Stimulated activated naive CD8-positive, alpha-beta T cell treated with anti-CD3 and anti-CD28 coated beads, Interleukin-15, Interleukin-2, amounts not matched to agents 100 U/mL and 50 U/mL, for 24 hours (primary cell): ENCODE measurements at places on chromosomes 2 and 18.

DNA sequence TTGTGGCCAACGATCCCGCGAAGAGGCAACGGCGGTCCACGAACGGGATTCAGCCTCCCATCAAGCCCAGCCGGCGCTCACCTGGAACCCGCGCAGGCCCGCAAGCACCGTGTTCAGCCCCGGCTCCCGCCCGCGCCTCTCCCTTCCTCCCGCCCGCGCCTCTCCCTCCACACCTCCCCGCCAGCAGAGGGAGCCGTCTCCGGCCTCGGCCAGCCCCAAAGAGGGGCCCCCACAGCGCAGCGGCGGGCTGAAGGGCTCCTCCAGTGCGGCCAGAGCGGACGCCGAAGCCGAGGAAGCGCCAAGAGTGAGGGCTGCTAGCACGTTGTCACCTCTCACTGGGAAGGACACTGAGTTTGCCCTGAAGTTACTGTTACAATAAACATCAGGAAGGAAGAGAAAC is 55.3 kb upstream of the LAPTM4A start:
- DNase-seq, result peak; percentile 56

GRCh38 chr2:75243219-75243618 is 43.9 kb upstream of the TACR1 start:
- no peak for DNase-seq

DNA sequence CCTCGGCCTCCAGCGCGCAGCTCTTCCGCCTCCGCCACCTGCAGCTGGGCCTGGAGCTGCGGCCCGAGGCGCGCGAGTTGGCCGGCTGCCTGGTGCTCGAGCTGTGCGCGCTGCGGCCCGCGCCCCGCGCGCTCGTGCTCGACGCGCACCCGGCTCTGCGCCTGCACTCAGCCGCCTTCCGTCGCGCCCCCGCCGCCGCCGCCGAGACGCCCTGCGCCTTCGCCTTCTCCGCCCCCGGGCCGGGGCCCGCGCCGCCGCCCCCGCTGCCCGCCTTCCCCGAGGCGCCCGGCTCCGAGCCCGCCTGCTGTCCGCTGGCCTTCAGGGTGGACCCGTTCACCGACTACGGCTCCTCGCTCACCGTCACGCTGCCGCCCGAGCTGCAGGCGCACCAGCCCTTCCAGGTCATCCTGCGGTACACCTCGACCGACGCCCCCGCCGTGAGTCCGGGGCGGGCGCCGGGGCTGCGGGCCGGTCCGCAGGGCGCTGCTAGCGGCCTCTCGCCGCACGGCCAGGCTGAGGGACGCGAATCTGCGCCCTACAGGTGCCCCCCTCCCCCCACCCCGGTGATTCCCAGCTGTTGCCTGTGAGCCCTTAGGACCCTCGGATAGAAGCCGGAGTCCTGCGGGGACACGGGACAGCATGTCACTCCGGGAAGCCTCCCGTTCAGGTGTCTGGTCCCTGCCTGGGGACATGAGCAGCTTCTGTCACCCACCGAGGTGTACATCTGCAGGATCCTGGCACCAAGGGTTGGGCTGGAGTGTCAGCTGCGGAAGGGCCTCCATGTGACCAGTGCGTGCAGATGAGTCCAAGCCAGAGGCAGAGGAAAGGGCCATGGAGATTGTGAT is 616 bp downstream of the RNPEPL1 start:
- DNase-seq, result peak; percentile 44

- DNase-seq, result no peak
Observed at GRCh38 chr2:62547854-62548253, 41.9 kb upstream of the TMEM17 start.

DNA sequence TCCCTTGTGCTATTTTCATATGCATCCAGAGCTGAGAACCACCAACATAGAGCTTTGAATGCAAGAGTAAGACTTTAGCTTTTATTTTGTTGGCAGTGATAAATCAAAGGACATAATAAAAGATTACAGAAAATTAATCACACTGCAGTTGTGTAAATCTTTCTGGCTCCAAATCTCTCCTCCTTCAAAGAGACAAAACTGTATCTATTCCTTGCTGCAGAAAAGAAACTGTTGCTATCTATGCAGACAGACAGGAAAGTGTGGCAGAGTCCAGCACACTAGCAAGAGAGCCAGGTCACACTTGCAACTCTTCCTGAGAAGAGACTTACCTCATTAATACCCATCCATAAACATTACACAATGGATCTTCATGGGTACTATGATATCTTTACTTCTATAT is 57.5 kb downstream of the DTNB start:
- no peak for DNase-seq

DNA sequence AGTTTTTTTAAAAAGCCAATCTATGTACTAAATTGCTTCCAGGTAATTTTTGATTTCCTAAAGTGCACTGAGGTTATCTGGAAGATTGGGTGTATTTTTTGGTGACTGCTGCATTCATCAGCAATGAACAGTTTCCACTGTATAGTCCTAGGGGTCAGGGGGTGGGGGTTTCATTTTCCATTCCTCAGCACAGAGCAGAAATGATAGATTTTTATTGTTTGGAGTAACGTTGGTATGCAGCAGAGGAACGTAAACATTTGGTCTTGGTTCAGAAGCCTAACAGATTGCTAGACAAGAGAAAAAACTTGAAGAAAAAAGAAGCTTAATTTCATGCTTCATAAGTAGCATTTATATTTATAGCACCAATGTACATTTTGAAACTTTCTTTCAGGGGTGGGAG is 54.9 kb downstream of the ZCCHC2 start:
- DNase-seq, result no peak

GRCh38 chr18:56235481-56236013 is 402.8 kb downstream of the TXNL1 start:
- DNase-seq, result no peak

- no peak for DNase-seq
Observed at GRCh38 chr18:79326413-79327198, 69.1 kb upstream of the NFATC1 start.
